ENCODE measurements at places on chromosomes 2 and 18. TPM values are rescaled to one million over a fixed set of nuclear protein-coding genes. Genes with fewer than 3 reads are reported as not detected.

The NYAP2 gene
- 0.09 TPM for total RNA-seq

The CFC1 gene
- 0.69 TPM for total RNA-seq

The SRD5A2 gene
- total RNA-seq: not detected

The INPP5D gene
- total RNA-seq: 14.4 TPM

The INHBB gene
- total RNA-seq: 0.92 TPM

DNA sequence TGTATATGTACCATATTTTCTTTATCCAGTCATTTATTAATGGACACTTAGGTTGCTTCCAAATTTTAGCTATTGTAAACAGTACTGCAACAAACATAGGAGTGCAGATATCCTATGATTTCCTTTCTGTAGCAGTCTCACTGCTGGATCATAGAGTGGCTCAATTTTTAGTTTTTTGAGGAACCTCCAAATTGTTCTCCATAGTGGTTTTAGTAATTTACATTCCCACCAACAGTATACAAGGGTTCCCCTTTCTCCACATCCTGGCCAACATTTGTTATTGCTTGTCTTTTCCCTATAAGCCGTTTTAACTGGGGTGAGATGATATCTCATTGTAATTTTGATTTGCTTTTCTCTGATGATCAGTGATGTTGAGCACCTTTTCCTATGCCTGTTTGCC is 114.3 kb downstream of the TMEM17 start:
- no peak for DNase-seq

- no peak for DNase-seq
Observed at GRCh38 chr18:33062834-33063364, 290.1 kb upstream of the KLHL14 start.

DNA sequence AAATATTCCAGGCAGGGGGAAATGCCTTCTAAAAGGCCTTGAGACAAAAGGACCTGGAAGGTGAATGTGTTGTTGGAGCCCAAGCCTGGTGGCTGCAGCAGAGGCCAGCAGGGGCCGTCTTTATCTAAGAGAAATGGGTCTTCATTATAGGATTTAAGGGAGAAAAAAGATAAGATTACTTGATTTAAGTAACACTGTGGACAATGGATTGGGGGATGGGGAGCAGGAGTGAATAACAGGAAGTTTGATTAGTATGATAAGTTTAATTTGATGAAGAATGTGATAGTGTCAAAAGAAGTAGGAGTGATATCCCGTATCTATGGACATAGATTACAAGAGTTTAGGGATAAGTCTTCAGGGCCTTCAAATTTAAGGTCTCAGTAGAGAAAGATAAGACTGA is 64.2 kb downstream of the WDR75 start:
- DNase-seq: no peak

DNA sequence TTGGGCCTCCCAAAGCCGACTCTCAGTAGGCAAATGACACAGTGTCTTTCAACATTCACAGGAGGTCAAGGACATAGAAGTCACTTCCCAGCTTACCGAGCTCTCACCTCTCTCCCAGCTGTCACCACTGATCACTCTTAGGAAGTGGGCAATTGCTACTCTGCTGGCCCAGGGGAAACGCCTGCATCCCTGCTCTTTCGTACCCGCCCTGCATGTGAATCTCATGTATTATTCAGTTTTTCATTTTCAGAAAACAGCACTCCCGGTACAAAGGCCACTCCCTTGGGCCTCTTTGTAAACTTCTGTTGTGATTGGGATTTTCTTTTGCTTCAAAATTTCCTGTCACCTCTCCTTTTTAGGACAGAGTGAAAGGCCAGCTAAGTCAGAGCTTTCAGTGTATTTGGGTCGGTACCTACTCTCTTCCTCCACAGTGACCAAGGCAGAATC is 15.4 kb downstream of the MRPL44 start:
- no peak for DNase-seq

DNA sequence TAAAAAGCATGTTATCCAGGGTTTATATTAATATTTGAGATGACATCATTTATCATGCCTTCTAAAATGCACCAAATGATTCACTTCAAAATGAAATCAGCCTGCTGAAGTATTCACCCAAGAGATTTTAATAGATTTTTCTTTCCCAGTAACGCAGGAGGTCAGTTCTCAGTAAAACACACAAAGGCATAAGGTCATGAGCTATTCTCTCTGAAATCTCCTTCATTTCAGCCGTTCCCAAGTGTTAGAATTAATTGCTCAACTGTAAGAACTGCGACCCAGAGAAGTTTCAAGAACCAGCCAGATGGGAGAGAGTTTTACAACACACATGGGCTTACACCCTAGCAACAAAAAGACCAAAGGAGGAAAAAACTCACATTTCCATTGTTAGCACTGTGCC is 84.2 kb upstream of the PHLPP1 start:
- no peak for DNase-seq

- DNase-seq: no peak
Observed at GRCh38 chr2:59150217-59150849, 909.2 kb upstream of the FANCL start.

DNA sequence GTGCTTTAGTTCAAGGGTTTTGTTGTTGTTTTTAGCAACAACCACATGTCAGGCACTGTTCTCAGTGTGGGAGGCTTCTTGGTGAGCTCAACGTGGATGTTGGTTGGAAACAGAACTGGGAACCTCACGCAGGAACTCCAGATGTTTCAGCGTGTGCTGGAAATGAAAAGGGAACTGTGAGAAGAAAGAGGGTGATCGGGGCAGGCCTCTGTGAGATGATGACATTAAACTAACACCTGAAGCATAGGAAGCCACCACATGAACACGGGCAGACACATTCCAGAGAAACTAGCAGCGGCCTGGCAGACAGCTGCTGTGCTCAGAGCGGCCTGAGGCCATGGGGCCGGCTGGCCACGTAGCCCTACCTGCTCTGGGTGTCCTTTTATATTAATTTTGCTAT is 66.4 kb downstream of the COA5 start:
- DNase-seq: no peak

- DNase-seq: no peak
Observed at GRCh38 chr2:73908689-73909652, 16.2 kb downstream of the ACTG2 start.

- no peak for DNase-seq
Observed at GRCh38 chr2:226267516-226268289, 531.9 kb downstream of the IRS1 start.

DNA sequence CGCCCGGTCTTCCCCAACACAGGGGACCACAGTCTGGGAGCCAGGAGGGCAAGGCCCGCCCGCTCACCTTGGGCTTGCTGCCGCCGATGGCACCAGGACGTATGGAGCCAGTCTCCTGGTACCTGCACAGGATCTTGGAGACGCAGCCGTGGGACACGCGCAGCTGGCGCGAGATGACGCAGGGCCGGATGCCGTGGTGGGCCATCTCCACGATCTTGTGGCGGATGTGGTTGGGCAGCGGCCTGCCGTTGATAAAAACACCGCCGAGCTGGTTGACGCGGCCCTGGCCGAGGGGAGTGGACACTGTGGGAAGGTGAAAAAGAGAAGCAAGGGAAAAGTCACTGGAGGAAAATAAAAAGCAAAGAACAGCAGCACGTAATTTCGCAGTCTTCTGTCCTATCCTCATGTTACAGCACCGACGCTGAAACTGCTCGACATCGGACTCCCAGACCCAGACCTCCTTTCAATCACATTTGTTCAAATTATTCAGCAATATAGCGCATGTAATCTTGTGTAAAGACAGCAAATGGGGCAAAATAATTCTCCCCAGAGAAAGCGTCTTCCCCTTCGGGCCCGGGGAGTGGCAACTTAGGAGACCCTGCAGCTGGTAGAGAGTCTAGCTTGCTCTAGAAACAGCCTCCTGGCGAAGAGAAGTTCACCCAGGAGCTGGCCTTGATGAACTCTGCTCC is 1.7 kb downstream of the PAX3 start:
- no peak for DNase-seq

GRCh38 chr2:229141424-229142025 is 129.6 kb downstream of the PID1 start:
- DNase-seq: no peak

All from mucosa of descending colon (tissue), 3 donors.